ENCODE measurements at places on chromosomes 5 and 9.

DNA sequence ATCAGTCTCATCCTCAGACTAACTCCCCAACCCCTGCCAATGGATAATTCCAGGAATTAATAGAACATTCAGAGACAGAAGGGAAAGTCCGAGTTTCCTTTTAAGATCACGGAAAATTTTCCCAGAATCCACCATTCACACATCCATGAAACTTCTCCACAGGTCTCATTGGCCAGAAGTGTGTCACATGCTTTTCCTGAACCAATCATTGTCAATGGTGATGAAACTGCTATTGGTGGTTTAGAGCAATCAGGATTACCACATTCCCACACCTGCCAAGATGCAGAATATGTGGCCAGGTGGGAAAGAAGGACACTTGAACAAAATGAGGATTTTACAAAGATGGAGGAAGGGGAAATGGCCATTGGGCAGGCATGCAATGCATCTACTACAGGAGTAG, 29.3 kb upstream of the SNX2 start:
- DNase-seq = no peak

- DNase-seq = peak; percentile 92
Observed at GRCh38 chr5:140725799-140726471, 25.7 kb downstream of the ZMAT2 start.

- DNase-seq = no peak
Observed at GRCh38 chr9:130138791-130139190, 33.4 kb upstream of the NCS1 start.

GRCh38 chr5:151067632-151068432, 13.0 kb downstream of the TNIP1 start:
- DNase-seq = no peak

- DNase-seq = no peak
Observed at GRCh38 chr5:133753856-133754255, 141.5 kb upstream of the FSTL4 start.

GRCh38 chr5:138981586-138981985, 106.5 kb upstream of the LRRTM2 start:
- no peak for DNase-seq

- DNase-seq = no peak
Observed at GRCh38 chr5:152270096-152270495, 135.0 kb downstream of the NMUR2 start.

- no peak for DNase-seq
Observed at GRCh38 chr5:41433552-41434181, 76.7 kb downstream of the PLCXD3 start.

DNA sequence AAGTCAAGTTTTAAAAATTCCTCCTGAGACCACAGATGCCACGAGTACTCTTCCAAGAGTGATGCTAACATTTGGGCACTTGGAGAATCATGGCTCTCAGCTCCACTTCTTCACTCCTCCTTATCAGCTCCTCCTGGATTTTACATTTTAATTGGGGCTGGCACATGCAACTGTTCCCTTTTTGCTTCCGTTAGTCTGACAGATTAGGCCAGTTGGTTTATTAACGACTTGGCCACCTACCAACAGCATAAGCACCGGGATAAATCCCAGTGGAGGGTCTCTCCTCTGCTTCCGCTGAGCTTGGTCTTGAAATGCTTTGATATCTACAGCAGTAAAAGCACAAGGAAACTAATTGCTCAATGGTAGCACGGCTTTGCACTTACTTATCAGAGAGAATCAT, 134.6 kb upstream of the RASEF start:
- no peak for DNase-seq

- DNase-seq = no peak
Observed at GRCh38 chr5:77499441-77499840, 7.3 kb upstream of the WDR41 start.

Measured in activated CD8-positive, alpha-beta memory T cell treated with anti-CD3 and anti-CD28 coated beads for 24 hours (primary cell).